CD4-positive, alpha-beta T cell treated with Interleukin-4 for 4 hours (primary cell): ENCODE measurements at places on chromosomes 3 and 15.

DNA sequence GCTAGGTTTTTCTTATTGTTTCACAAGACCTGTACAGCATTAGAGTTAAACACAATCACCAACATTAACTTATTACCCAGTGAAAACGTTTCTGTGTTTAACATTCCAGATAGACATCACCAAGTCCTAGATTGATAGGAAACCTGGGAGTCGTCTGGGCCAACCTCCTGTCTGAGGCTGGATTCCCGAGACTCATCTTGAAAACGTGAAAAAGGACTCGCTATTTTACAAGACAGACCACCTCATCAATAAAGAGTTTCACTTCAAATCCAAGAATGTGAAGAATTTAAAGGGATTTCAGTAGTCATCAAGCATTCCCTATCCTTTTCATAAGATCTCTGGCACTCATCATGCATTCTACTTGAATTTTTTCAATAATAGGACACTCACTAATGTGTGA, 626.6 kb downstream of the MCTP2 start:
- no peak for DNase-seq

DNA sequence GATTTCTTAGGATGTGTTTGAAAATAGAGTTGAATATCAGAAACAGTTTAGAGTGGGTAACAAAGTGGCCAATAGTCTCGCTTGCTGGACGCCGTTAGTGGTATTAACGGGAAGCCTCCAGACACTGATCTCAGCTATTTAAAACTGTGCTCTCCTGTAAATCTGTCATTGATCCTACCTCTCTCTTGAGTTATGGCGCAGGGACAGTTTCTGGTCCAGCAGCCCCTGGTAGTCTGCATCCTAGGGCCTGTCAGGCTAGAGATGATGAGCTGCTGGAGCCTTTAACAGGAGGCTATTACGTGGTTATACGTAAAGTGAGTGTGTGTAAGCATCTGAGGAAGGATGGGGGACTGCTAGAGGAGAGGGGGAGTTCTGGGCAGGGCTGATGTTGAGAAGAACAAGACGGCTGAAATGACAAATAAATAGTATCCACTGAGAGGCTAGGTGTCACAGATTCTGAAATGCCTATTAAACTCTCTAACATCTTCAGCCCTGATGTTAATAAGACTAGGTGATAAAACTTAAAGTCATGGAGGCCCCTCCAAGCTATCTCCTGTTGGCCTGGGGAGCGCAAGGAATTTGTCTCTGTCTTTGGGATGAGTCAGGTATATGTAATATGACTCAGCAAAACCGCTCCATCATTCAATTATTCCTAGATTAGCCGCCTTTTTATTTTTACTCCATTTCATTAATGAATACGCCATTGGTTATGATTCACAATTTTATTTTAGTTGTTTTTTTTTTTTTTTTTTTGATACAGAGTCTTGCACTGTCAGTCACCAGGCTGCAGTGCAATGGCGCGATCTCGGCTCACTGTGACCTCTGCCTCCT, 155.7 kb downstream of the GREM1 start:
- no peak for DNase-seq

DNA sequence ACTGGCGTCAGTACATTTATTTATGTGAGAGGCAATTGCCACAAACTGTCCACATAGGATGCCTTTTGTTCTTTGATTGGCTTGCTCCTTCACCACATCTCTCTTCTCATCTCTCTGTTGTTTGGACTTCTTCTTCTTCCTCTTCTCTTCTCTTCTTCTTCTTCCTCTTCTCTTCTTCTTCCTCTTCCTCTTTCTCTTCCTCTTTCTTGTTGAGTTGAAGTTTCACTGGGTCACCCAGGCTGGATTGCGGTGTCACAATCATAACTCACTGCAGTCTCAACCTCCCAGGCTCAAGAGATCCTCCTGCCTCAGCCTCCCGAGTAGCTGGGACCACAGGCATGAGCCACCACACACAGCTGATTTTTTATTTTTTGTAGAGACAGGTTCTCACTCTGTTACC, 67.7 kb upstream of the GSK3B start:
- no peak for DNase-seq

DNA sequence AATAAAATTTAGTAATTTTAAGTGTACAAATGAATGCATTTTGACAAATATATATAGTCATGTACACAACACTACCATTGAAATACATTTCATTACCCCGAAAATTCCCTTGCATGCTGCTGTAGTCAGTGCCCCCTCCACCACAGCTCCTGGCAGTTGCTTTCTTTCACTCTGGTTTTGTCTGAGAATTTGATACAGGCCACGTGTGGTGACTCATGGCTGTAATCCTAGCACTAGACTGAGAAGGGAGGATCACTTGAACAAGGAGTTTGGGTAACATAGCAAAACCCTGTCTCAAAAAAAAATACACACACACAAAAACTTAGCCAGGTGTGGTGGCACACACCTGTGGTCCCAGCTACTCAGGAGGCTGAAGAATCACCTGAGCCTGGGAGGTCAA, 65.4 kb downstream of the TFRC start:
- no peak for DNase-seq

DNA sequence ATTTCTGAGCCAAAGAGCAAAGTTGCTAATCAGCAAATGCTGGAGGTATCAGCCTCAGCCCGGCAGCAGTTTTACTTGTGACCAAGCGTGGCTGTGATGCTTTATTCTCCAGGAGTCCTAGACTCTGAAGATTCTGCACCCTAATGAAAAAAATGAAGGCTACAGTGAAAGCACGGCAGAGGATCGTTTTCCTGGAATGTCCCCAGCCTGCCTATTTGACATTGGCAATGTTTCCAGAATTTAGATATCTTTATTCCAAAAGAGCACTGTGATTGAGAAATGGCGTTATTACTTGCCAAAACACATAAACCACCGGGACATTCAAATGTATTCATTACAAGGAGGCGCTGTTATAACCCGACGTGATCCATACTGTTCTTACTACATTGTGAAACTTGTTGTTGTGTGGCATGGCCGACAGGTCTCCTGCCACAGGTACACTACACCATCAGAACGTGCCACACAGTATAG, 263.8 kb downstream of the SLCO3A1 start:
- no peak for DNase-seq

- no peak for DNase-seq
These were observed 55.0 kb downstream of the GOLIM4 start for GRCh38 chr3:168040607-168041208.

- no peak for DNase-seq
These were observed 44.0 kb downstream of the TM2D3 start for GRCh38 chr15:101608201-101608600.

DNA sequence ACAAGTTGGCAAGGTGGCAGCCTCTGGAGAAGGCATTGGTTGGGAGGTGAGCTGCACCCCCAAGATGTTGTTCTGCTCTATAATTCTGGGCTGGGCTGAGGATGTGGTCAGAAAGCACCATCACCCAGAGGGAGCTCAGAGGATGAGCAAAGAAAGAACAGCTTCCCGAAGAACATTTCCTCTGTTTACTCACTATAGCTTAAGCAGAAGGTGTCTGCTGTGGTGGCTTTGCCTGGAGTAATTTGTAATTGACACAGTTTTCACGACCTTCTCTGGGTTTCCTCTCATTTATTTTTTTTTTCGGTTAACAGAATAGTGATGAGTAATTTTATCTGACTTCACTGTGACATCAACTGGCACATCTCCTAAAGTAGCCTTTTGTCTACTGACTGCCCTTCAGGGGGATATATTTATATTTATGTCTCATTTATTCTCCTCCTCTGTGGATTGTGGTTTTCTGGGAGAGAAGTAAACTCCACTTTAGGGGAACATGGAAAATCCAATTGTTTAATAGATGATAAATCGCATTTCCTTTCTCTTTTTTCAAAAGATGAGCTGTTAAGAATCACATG, 49.5 kb upstream of the ABHD17C start:
- no peak for DNase-seq

DNA sequence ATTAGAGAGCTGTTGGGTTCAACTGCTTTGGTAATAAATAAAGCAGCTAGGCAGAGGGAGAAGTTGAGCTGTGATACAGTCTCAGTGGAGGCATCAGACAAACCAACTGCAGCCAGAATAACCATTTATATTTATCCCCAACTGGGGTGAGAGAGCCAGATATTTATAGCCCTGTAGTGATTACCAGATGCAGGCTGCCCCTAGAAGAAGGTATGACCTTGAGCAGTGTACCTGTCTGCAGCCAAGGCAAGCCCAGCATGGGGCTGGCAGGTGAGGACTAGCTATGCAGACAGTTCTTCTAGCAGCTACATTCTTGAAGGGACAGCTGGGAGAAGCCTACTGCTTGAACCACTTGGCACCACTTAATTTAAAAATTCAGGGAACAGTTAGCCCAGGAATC, 144.4 kb upstream of the EPHA3 start:
- no peak for DNase-seq

GRCh38 chr3:14253022-14253706, 74.5 kb downstream of the LSM3 start:
- no peak for DNase-seq

GRCh38 chr3:162395496-162395895, 898.9 kb downstream of the OTOL1 start:
- no peak for DNase-seq

GRCh38 chr3:161035711-161036110, 69.4 kb downstream of the B3GALNT1 start:
- DNase-seq, result peak; percentile 9

DNA sequence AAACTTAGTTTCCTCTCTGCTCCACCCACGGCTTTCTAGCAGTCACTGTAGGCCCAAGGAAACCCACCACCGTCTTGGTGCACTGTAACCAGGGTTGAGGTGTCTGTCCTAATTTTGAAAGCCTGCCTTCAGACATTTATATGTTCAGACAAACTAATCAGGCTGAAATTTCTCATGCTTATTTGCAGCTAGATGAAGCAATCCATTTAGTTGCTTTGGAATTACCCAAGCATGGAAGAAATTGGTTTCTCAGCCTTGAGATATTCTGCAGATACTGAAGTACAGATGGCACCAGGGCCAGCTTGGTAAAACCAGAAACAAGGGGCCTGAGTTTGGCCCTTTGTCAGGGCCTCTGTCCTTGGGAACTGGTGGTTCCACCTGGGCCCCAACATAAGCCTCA, 105.4 kb downstream of the CACNA1D start:
- no peak for DNase-seq

GRCh38 chr15:34772312-34772711, 17.5 kb upstream of the GJD2 start:
- DNase-seq, result no peak

GRCh38 chr15:66408254-66408653, 21.5 kb downstream of the MAP2K1 start:
- no peak for DNase-seq

GRCh38 chr3:17605032-17605431, 137.4 kb downstream of the TBC1D5 start:
- DNase-seq, result peak; percentile 8

GRCh38 chr15:65512189-65512588, 5.3 kb downstream of the DPP8 start:
- DNase-seq, result no peak

DNA sequence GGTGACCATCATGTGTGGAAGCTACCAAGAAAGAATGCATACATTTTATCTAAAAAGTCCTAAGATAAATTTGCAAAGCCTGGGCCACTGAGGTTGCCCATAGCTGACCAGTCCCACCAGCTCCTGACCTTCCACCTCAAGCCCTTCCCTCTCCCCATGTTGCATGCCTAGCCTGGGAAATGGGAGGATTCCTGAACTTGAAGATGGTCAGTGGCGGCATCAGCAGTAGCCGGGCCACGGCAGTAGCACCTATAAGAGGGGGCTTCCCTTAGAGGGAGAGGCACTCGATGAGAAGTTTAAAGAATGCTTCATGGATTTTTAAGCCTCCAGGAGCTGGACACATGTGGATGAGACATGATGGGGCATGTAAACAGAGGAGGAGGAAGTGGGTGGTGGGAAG, 172.1 kb downstream of the KLF13 start:
- DNase-seq, result no peak

DNA sequence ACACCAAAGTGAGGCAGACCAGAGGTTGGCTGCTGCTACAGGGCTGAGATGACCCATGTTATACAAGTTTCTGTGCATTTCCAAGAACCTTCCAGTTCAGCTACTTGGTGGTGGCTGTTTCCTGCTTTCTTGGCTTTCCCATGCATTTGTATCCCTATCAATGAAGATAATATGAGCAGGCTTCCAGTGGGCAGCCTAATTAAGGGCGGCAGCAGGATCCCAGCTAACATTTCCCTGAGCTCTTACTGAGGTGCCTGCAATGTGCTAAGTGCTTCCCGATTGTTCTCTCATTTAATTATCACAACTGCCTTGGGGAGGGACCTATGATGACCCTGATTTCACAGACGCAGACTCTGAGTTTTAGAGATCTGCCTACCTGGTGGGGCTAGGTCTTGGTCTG, 95.5 kb downstream of the FRMD4B start:
- DNase-seq, result no peak

DNA sequence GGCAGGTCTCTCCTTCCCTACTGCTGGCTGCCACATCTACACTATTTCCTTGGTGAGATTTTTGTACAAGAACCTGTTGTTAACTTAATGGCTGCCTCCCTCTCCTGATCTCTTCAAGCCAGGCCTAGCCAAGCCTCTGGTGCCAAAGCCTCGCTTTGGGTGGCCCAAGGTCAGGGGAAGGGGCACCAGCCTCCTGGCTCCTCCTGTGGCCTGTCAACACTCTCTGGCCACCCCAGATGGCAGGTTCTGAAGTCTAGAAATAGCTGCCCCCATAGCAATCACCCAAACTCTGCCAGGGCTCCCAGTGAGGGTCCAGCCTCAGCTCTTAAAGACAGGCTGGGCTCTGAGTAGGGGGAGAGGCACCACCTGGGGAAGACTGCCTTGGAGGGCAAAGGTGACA, 5.0 kb downstream of the IFRD2 start:
- no peak for DNase-seq

- no peak for DNase-seq
These were observed 826.8 kb downstream of the NTRK3 start for GRCh38 chr15:87429754-87430153.

DNA sequence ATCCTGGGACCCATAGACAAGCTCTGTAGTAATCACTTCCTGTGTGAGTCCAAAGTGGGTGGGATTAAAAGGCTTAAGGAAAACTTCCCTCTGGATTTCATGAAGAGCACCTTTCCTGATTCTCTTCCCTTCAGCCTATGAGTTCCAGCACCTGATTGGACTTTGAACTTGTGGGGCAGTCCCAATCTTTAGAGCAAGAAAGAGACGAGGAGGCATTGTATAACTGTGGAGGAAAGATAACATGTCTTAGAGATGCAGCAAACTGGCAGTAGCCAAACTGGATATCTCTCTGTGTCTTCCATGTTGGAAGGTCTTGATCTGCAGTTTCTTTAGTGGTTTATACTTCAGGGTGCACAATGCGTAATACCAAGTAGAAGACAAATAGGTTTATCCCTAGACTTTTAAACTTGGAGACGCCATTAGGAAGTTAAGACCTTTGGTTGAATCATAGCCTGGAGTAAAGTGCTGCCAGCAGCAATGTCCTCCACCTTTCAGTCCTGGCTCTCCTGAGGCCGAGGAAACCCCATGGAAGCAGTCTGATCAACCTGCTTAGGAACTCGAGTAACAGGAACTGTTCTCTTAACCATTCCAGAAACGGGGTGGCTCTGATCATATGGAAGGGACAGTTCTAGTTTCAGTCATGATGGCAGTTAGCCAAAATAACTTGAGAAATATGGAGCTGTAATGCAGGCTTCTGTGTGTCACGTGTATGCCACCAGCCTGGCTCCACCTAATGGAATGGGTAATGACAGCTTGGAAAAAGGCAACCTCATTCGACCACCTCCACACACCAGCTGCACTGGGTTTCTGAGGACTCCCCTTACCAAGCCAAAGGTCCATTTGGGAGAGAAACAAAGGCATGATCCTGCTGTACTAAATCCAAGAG, 4.7 kb downstream of the EIF1B start:
- DNase-seq, result no peak

- no peak for DNase-seq
These were observed 60.3 kb downstream of the TM4SF4 start for GRCh38 chr3:149534671-149535332.

GRCh38 chr3:157131861-157132260, 28.1 kb downstream of the CCNL1 start:
- no peak for DNase-seq
